HuH-7.5 (cell line): ENCODE measurements at places on chromosomes 5 and 9.

DNA sequence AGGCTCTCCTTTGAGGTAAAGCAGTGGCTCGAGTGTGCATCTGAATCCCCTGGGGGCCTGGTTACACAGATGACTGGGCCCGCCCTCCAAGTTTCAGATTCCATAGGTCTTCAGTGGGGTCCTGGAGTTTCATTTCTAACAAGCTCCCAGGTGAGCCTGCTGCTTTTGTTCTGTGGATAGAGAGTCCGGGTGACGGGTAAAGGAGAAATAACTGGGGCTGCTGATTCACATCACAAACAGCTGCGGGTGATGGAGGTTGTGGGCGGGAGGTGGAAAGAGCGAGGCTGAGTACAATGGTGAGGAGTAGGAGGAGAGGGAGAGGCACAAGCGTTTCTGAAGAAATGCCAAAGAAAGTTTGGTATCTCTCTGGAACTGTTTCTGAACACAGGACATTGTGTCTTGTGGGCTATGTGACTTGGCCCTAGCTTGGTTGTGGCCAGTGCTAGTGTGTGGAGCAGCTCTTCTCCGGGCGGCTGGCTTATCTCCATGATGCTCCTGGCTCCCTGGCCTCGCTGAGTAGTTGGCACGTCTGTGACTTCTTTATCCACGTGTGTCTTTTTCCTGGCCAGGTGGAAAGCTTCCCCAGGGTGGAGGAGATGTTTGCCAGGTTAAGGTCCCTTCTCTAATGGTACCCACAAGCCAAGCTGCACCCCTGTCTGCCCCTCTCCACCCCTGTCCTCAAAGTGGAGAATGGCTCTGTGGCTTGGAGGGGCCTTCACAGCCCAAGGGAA lies 61.7 kb downstream of the HSPA4 start:
- no peak for DNase-seq

- no peak for DNase-seq
These were observed 651.0 kb downstream of the NR2F1-AS1 start for GRCh38 chr5:92930057-92930456.

DNA sequence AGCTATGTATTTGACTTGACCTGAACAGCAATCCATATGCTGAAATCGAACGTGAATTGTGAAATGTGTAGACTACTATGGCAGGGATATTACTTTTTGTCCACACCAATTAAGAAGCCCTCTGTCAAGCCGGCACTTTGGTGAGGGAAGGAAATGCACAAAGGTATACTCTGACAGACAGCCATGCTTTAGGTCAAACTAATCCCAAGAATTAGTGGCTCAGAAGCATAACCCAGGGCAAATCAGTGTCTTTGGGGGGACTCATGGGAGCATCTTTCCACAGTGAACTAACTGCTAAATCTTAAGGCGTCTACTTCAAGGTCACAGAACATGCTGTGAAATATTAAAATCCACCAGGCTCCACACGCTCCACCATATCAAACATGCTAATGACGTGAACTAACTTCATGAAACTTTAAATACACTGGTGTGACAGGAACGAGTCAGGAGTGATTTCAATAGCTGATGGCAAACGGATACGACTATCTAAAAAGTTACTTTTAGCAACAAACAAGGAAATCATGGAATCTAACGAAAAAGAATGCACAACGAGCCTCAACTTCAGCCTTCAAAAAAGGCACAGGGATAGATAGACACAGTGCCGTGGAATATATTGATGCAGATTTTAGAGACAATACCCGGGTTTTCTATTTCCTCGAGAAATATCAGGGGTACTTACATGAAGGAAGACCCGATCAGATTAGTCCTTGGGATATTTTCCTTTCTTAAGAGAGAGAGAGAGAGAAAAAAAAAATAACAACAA lies 527 bp downstream of the MEF2C start:
- DNase-seq, result no peak

DNA sequence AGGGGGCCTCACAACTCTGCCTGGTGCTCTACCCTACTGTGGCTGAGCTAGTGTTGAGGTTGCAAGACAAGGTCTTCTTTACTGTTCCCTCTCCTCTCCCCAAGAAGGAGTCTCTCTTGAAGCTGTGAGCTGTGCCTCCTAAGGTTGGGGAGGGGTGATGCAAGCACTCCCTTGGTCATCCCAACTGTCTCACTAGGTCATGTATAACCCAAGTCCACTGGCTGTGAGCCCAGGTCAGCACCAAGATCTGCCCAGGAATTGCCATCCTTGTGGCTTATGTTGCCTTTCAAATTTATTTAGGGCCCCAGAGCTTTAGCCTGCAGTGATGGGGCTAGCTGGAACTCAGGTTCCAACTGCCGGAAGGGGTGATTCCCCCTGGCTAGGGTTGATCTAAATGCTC lies 10.3 kb upstream of the YTHDC2 start:
- no peak for DNase-seq

DNA sequence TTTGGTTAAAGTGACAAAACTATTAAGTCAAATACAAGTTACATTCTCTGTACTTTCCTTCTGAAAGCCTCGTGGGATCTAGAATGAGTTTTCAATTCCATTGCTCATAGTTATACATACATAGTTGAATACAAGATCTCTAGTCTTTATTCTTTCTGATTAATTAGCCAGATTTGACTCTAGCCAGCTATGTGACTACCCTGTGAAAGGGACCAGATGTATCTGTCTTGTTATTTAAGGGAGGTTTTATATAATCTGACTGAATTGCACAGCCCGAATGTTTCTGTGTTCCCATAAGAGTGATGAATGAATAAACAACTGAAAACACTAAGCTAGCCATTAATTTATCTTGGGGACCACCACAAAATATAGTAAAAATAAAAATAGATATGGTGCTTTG lies 166.7 kb downstream of the TMEM167A start:
- no peak for DNase-seq

- DNase-seq, result no peak
These were observed 131.2 kb downstream of the SLIT3 start for GRCh38 chr5:169169783-169170182.

GRCh38 chr9:36442710-36443109 lies 42.6 kb upstream of the RNF38 start:
- no peak for DNase-seq

- no peak for DNase-seq
These were observed 81.3 kb downstream of the OXCT1 start for GRCh38 chr5:41788941-41789368.

- no peak for DNase-seq
These were observed 273.2 kb downstream of the GADD45G start for GRCh38 chr9:89878003-89878411.

DNA sequence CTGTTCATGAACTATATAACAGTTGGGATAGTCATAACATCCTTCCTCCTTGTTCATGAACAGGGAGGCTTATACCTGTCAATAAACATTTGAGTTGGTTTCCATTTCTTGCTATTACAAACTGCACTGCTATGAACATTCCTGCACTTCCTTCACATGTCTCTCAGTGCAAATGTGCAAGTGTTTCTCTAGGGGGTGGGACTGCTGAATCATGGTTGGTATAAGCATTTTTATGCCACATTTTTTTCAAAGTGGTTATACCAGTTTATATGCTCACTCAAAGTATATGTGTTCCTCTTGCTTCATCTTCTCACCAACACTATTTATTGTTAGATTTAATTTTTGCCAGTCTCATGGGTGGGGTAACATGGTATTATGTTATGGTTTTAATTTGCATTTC lies 25.8 kb upstream of the TPD52L3 start:
- no peak for DNase-seq

DNA sequence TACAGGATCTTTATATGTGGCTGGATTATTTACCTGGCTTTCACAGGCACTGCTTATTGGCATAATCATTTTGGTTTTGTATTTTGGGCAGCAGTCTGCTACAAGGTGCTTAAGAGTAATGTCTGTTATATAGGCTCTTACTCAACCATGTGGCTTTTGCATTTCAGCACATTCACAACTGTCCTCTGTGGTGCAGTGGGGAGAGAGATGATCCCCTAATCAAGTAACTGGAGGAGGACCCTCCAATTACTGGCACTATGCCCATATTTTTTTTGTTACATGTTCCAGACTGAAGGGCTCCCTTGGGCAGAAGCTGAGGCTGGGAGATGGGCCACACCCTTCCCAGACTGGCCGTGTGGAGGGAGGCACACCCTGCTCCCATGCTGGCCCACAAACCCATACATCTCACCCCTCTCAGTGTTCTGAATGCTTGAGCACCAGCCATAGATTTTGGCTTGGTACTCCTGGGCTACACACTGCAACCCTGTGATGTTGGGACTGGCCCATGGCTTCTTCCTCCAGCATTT lies 173.5 kb downstream of the FAM174A start:
- no peak for DNase-seq

DNA sequence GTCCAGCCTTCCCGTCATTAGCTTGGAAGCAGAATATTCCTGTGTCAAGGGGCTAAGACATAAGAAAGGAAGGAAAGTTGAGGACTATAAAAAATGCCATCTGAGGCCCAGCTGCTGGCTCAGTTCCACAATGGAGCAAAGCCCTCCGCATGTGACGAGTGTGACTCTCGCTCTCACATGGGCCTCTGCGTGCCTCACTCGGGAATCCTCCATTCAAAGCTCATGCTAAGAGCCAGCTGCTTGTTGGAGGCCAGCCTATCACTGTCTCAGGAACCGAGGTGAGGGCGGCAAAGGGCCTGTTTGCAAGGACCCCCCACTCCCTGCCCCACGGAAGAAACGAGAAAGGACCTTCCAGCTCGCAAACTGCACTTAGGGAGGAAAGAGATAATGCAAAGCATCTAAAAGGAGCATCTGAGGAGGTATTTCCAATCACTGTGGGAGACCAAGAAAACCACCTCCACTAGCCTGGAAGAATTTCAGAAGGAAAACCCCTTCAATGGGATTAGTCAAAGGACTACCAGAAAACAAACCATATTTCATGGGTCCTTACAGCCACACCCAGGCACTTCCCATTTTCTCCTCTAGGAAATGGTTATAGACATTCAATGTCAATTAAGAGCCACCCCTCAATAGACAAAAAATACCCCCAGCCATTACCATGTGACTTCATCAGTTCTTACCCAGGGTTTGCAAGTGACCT lies 95.3 kb downstream of the PRRT1B start:
- no peak for DNase-seq
